NCI-H187 treated with DMSO at 0.1 percent for 48 hours (cell line): ENCODE measurements at places on chromosomes 7 and 10.
A peak's percentile ranks its signal among the peaks of the same experiment; 100 is the strongest.

- DNase-seq = no peak
These were observed 597.2 kb upstream of the ADARB2 start for GRCh38 chr10:2334575-2334974.

GRCh38 chr10:102593074-102593803, 51.0 kb upstream of the TRIM8 start:
- DNase-seq = no peak

DNA sequence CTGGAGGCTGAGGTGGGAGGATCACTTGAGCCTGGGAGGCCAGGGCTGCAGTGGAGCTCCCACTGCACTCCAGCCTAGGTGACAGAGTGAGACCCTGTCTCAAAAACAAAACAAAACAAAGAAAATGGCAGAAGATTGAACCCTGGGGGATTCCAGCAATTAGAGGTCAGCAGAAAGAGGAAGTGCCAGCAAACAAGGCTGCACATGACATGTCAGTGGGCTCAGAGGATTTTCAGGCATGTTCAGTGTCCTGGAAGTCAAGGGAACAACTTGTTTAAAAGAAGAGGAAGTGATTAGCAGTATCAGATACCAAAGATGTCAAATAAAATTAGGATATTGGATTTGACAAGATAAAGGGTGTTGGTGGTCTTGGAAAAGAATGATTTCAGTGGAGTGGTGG, 32.3 kb downstream of the RAB18 start:
- DNase-seq = no peak

DNA sequence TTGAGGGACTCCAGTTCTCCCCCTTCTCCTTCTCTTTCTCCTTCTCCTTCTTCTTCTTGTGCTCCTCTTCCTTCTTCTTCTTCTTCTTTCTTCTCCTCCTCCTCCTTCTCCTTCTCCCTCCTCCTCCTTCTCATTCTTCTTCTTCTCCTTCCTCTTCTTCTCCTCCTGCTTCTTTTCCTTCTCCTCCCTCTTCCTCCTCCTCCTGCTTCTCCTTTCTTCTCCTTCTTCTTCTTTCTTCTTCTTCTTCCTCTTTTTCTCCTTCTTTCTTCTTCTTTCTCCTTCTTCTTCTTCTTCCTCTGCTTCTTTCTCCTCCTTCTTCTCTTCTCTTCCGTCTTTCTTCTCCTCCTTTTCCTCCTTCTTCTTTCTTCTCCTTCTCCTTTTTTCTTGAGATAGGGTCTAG, 25.6 kb upstream of the LIMK1 start:
- DNase-seq = no peak

GRCh38 chr10:133203652-133204195, 26.3 kb upstream of the UTF1 start:
- no peak for DNase-seq

- no peak for DNase-seq
These were observed 31.7 kb downstream of the ZNF775 start for GRCh38 chr7:150410680-150411346.

- DNase-seq = no peak
These were observed 87.7 kb downstream of the GFRA1 start for GRCh38 chr10:116185199-116185867.

DNA sequence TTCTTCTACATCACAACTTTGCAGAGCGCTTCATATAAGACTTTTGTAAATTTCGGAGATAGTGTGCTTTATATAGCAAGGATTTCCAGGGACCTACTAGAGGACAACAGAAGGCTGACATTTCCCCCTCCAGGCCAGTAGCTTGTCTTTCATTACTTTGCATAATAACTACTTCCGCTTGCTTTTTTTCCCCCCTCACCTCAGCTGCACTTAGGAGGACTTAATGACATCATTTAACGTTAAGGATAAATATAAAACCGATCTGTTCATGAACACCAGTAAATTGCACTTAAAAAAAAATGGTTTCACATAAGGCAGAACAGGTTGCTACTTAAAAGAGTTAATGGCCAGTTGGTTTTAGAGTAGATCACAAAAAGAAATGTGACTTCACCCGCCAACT, 172.3 kb downstream of the AUTS2 start:
- DNase-seq = no peak

DNA sequence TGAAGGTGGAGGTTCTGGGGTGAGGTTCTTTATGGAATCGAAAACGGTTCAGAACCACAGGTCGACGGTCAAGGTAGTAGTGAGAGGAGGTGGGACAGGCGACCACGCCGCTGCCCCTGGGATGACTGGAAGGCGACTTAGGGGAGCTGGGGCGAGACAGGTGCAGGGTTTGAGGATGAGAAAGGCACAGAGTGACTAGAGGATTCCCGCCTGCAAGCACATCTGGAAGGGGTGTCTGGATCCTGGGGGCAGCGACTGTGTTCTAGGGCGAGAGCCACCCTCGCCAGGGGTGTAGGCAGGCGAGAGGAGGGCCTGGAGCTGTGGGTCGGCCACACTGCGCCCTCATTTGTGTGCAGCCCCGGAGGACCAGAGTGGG, 468 bp upstream of the IRF5 start:
- DNase-seq = no peak

DNA sequence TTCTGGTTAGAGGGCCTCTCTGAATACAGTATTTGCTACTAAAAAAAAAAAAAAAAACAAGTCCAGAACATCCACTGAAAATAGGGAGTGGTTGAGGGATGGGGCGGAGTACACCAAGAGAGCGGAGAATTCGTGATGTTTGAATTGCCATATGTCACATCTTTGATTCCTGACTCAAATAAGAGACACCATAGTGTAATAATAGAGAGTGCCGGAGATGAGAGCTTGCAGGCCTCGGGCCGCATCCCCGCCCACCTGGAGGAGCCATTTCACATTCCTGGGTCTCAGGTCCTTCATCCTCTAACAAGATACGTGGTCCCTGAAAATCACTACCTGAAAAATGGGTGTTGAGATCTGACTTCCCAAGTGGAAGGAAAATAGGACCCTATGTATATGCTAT, 46.8 kb downstream of the KIAA1549 start:
- DNase-seq = no peak

- DNase-seq = no peak
These were observed 44.6 kb downstream of the SLC16A12 start for GRCh38 chr10:89490596-89491335.

GRCh38 chr7:108063520-108063933, 60.6 kb upstream of the LAMB1 start:
- peak; percentile 52 for DNase-seq

DNA sequence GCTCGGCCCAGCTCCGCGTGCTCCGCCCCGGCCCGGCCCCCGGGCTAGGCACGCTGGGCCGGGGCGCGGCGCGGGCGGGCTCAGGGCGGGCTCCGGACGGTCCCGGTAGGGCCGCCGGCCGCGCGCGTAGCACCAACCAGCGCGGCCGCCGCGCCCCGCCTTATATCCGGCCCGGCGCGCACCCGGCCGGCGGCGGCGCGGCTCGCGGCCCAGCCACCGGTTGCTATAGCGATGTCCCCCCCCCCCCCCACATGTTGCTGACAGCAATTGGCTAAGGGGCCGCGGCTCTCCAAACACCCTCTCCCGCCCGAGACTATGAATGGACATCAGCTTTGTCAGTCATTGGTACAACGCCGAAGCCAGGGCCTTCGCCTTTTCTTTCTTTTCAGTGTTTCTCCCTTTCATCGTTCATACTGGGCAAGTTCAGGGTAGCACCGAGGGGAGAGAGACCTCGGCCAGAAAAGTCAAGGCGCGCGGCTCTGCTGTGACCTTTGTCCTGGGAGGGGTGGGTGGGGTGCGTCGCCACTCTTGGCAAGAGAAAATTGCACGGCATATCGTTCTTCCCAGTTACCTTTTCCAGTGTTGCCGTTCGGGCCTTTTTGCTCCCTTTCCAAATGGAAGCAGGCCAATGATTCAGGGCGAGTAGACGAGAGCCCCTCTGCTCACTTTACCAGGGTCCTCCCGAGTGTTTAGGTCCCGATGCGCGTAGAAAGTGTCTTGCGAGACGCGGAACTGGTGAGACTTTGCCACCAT, 354.2 kb downstream of the DNAJB6 start:
- peak; percentile 14 for DNase-seq

DNA sequence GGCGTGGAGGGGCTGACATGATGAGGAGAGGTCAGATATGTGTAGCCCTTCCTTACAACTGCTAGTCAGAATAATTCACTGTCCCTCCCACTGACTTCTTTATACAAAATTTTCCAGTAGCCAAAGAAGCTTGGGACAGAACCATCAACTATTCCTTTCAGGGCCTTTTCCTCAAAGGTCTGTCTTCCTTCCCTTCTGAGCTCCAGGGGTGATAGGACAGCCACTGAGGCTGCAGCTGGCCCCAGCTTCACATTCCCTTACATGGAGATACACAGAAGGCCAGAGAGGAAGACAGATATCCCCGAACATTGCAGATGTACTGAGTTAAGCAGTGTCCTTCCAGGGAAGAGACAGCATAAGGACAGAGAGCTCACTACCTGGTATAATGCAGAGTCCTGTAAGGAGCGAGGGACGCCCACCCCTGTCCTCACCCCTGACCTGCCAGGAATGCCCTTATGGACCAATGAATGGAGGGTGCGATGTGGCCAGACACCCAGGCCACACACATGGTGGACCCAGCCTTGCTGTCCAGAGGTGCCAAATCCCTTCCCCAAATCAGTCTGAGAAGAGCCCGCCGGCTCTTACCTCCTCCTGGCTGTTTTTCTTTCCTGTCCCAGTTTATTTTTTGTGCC, 754.7 kb downstream of the GRID1 start:
- no peak for DNase-seq

DNA sequence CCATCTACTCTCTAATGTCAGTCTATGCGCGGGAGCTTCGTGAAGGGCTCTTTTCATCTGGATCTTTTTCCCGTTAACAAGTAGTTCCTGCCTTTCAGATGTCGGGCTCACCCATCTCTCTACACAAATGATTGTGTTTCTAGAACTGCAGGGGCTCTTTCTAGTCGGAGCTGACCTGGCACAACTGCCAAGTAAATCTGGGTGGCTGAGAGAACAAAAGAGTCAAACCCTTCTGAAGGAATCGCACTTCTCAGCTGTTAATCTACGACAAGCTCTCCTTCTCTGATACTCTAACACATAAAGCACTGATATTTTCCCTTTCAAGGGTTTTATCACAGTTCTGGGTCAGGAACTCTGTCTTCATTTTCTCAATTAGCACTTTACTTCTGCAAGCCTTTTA, 144.7 kb downstream of the NRP1 start:
- no peak for DNase-seq

DNA sequence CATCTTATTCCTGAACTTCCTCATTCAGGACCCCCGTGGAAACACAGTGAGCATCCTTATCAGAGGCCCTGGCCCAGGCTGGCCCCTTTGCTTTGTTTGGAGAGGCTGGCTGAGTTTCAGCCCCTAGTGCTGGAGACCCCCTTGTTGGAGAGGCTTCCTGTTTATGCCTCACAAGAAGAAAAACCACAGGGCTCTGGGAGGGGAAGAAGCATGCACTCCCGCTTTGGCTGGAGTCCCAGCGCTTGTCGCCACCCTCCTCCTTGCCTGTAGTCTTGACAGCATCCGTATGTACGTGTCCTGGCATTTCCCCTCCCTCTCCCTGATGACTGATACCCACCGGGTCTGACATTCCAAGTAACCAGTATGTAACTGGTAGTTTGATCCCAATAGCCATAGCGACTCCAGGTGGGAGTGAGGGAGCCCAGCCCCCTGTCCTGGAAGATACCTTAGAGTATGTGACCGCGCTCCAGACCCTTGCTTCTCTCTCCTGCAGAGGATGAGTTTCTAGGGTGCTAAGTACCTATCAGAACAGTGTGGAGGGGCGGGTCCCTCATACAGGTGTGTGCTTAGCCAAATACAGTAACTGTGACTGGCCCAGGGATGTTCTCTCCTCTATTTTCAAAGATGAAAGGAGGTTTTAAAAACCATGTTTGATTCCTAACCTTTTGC, 6.9 kb upstream of the ATP6V0E2 start:
- DNase-seq = no peak

GRCh38 chr7:69365651-69366192, 232.6 kb upstream of the AUTS2 start:
- DNase-seq = peak; percentile 91

DNA sequence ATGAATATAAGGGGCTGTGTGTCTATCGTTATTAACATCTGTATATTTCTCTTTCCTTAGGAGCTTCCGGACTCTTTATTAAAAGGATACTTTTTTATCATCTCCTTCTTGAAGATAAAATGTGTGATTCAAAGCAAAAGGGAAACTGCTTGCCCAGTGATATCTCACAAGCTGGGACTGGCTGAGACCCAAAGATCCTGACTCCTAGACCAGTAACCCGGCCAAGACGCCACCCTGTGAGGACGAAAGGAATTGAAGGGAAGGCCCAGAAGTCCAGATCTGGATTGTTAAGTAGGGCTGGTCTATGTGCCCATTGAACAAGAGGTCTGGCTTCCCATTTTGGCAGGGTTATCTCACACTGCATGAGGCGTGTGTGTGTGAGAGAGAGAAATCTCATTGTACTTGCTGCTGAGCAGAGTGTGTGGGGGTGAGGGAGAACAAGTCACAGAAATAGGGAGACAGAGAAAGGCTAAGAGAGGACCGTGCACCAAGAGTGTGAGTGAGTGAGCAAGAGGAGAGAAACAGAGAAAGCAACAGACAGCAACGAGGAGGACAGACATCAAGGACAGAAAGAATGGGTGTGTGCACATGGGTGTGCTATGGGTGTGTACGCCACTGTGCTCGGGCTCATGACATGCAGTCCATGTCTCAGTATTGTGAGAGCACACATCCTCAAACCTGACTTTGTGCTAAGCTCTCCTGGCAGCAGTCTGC, 75.4 kb downstream of the PLXNA4 start:
- no peak for DNase-seq

GRCh38 chr7:27220440-27220955, 20.6 kb upstream of the HOXA13 start:
- no peak for DNase-seq

DNA sequence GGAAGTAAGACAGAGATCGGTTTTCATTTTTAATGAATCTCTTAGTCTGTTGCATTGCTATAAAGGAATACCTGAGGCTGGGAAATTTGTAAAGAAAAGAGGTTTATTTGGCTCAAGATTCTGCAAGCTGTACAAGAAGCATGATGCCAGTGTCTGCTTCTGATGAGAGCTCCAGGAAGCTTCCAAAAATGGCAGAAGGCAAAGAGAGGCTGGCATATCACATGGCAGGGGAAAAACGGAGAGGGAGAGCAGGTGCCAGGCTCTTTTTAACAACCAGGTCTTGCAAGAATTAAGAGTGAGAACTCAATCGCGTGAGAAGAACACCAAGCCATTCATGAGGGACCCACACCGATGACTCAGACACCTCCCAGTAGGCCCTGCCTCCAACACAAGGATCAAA, 125.0 kb upstream of the THSD7A start:
- no peak for DNase-seq
